ENCODE measurements at places on chromosomes 16 and 17.

GRCh38 chr16:64659866-64660265 is 462.0 kb downstream of the CDH11 start:
- DNase-seq, result no peak

DNA sequence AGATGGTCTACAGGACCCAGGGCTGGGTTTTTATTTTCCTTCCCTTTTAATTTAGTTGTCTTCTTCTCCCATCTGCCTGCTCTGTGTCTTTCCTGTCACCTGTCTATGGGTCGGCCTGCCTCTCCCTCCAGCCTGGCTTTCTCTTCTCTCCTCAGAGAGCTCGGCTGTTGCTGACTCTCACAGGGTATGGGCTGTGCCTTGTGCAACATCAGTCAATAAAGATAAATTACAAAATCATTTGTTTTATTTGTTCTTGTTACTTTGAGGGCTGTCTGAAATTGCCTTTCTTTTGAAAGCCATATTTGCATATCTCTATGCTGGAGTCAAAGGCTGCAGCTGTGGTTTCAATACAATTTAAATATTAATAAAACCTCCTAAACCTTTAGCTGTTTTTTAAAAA is 15.6 kb downstream of the RND2 start:
- no peak for DNase-seq

GRCh38 chr16:63426275-63426870 is 1390.1 kb upstream of the CDH8 start:
- DNase-seq, result no peak

- DNase-seq, result no peak
Observed at GRCh38 chr16:86048221-86048620, 149.3 kb downstream of the IRF8 start.

GRCh38 chr17:10286324-10286723 is 86.5 kb downstream of the MYH13 start:
- DNase-seq, result no peak

GRCh38 chr16:55107851-55108250 is 177.2 kb downstream of the IRX5 start:
- no peak for DNase-seq
